ENCODE measurements at places on chromosomes 5 and 9.

DNA sequence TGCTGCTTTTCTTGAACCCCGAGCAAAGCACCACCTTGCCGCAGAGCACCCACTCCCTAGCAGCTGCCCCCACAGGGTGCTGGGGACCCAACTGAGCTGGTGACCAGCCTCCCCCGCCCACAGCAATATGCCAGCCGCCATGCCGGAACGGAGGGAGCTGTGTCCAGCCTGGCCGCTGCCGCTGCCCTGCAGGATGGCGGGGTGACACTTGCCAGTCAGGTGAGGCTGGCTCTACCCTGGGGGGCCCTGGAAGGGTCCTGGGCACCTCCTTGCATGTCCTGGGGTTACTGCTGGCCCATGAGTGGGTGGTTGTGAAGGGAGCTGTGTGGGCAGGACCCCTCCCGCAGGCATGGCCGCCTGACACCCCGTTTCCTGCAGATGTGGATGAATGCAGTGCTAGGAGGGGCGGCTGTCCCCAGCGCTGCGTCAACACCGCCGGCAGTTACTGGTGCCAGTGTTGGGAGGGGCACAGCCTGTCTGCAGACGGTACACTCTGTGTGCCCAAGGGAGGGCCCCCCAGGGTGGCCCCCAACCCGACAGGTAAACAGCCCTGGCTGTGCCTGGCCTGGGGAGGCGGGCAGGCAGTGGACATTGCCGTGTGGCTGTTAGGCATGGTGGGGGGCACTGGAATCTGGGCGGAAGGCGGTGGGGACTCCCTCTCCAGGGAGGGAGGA is 7.2 kb downstream of the EGFL7 start:
- DNase-seq, result no peak

GRCh38 chr9:134641173-134641989 is at the start of gene COL5A1:
COL5A1 (plus strand) TSS chr9:134641803; CDS start chr9:134642188, 385 bp downstream.
- DNase-seq, result peak; percentile 81

GRCh38 chr5:113293068-113293974 is 141.5 kb downstream of the TSSK1B start:
- no peak for DNase-seq

GRCh38 chr9:134043531-134043988 is 18.3 kb downstream of the BRD3OS start:
- DNase-seq, result no peak

- no peak for DNase-seq
These were observed 4.4 kb upstream of the COL5A1 start for GRCh38 chr9:134637241-134637640.

- no peak for DNase-seq
These were observed 15.0 kb upstream of the GRHPR start for GRCh38 chr9:37407468-37407867.

- peak; percentile 30 for DNase-seq
These were observed 664 bp upstream of the ARSB start for GRCh38 chr5:78985725-78986223.

- no peak for DNase-seq
These were observed 4.6 kb downstream of the DCANP1 start for GRCh38 chr5:135442431-135443160.

DNA sequence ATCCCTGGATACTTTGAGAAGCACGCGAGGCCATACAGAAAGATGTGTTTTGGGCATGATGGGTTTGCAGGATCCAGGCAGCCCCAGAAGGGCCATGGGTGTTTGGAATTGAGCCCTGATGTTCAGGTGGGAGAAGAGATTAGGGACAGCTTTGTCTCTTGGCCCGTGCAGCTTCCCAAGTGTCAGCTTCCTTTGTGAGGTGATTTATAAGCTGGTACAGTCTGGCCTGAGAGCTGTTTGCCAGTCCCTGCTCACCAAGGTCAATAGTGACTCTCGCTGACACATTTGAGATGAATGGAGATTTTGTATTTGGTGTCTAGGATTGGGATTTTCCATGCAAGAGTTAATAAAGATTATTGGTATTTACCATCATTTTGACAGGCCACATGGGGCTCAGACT is 165.9 kb downstream of the ICE1 start:
- no peak for DNase-seq

DNA sequence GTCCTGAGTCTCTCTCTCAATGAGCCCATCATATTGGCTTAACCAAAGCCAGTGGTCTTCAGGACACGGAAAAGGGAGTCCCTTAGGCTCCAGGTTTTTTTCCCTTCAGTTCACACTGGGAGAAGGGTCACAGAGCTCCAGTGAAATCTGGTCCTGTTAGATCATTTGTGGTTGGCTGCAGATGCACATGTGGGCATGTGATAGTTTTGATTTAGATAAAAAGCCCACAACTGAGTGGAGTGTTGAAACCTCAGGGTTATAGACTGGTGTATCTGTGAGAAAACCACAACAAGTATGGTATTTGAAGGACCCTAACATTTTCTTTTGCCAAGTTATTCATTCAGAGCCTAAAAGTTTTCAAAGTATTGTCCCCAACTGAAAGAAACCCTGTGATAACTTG is 46.7 kb downstream of the PRLR start:
- DNase-seq, result no peak
